Cardiac fibroblast (primary cell): ENCODE measurements at places on chromosomes 11 and 22.
A peak's percentile ranks its signal among the peaks of the same experiment; 100 is the strongest.

GRCh38 chr11:118328745-118329144 is 13.8 kb downstream of the CD3D start:
- DNase-seq, result no peak

- DNase-seq, result peak; percentile 52
Observed at GRCh38 chr11:43944761-43945311, 2.4 kb downstream of the C11orf96 start.

DNA sequence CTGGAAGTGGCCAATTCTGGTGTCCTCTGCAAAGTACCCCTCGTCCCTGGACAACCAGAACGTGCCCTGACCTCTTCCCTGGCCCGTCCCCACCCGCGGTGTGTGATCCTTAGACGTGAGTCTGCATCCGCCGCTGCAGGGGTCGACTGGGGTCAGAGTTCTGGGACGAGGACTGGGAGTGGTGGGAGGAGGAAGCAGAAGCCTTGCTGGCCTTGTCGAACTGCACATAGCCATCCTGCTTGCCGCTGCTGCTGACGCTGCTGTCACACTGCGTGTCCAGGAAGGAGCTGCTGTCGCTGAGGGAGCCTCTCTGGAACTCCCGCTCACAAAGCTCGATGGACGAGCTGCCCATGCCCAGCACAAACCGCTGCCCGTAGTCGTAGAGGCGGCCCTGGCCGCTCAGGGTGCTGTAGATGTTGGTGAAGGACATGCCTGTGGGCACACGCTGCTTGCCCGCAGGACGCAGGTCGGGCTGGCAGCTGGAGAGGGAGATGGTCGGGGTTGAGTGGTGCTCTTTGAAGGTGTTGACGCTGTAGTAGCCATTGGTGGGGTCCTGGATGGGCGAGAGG is 69.1 kb downstream of the ST3GAL4 start:
- DNase-seq, result no peak

- DNase-seq, result no peak
Observed at GRCh38 chr22:24591286-24591830, 1.5 kb downstream of the LRRC75B start.

GRCh38 chr11:122101625-122102291 is 14.3 kb downstream of the BLID start:
- peak; percentile 93 for DNase-seq

GRCh38 chr22:37054600-37055365 is 3.2 kb downstream of the KCTD17 start:
- DNase-seq, result no peak

DNA sequence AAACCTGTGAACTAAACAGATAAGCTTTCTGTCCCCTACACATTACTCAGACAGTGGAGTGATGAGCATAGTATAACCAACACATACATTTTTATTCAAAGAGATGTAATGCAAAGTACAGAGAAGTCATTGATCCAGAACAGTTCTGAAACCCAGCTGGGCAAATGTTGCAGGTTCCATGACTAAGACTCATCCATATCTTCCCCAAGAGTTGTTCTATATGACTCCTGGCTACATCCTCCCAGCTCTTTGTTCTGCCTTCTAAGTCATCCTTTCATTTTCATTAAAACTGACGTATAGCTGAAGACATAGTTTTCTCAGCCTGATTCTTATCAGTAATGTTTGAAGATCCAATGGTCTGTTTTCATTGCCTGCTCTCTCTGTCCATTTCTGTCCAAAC is 47.3 kb downstream of the PLAAT5 start:
- no peak for DNase-seq

DNA sequence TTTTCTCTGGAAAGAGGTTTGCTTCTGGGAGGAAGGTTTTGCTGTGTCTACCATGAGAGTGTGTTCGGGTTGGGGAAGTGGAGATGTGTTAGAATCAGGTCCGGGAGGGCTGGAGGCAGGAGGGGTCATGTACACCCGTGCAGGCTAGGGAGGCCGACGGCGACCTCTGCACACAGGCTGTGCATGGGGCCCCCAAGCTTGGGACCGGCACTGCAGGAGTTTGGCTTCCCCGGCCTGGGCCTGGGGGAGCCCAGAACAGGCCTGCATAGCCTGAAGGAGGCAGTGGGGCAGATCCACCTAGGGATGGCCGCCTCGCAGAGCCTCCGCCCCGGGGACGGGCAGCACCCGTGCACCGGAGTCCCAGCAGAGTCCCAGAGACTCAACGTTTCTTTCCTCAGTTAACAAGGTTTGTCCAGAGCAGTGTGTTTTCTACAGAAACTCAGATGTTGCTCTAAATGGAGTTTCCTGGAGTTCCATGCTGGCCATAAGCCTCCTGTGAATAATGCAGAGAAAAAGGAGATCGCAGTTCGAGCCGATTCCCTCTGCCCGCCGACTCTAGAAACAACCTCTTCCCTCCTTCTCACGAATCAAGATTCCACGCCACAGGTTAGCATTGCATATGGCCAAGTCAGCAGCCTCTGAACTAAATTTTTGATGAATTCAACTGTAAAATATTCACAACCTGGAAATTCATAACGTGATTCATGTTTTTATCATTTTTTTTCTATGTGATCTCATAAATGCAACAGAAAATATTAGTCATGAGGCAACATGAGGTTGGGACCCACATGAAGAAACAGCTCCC is 427.3 kb downstream of the BRD1 start:
- DNase-seq, result no peak

GRCh38 chr11:94077552-94078293 is 50.9 kb upstream of the PANX1 start:
- DNase-seq, result peak; percentile 12

GRCh38 chr11:61542705-61543104 is 34.2 kb downstream of the LRRC10B start:
- no peak for DNase-seq

DNA sequence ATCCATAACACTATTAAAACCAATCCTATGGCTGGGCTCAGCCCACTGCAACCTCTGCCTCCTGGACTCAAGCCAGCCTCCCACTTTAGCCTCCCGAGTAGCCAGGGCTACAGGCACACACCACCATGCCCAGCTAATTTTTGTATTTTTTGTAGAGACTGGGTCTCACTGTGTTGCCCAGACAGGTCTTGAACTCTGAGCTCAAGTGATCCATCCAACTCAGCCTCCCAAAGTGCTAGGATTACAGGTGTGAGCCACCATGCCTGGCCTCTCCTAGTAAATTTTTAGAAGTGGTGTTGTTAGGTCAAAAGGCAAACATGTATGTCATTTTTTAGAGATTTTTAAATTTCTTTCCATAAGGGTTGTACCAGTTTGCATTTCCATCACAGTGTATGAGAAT is 14.2 kb downstream of the F2 start:
- no peak for DNase-seq

DNA sequence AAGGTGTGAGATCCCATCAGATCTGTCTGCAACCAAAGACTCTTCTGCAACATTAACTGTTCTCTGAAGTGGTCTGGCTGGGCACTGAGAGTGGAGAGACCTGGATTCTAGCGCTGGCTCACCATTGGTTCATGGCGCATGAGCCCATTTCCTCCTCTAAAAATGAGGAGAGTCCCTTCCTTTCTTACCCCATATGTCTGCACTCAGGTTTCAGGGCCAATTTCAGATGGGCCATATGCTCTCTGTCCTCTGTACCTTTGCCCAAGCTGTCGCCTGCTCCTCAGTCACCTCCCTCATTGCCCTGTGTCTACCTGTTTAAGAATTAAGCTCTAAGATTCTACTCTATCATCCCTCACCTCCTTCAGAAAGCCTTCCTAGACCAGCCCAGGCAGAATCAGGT is 484.7 kb downstream of the INSC start:
- DNase-seq, result no peak

GRCh38 chr11:1854132-1854948 is 1.5 kb downstream of the LSP1 start:
- DNase-seq, result no peak

GRCh38 chr11:108142304-108142703 is 20.9 kb downstream of the ACAT1 start:
- DNase-seq, result no peak

DNA sequence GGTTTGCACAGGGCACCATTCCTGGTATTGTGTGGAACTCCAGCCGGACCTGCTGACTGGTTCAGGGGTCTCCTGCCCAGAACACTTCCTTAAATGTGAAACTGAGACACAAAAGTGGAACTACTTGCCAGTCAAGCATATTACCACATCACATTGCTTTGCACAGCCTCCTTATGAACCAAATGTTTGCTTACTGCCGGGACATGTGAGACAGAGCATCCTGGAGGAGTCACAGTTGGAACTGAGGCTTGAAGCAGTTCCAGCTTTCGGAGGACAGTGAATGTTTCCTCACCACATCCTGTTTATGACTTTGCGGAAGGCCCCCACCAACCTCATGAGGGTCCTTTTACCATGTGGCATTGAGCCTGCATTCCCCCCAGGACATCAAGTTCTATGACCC is 105.8 kb upstream of the ARHGAP42 start:
- DNase-seq, result peak; percentile 32

DNA sequence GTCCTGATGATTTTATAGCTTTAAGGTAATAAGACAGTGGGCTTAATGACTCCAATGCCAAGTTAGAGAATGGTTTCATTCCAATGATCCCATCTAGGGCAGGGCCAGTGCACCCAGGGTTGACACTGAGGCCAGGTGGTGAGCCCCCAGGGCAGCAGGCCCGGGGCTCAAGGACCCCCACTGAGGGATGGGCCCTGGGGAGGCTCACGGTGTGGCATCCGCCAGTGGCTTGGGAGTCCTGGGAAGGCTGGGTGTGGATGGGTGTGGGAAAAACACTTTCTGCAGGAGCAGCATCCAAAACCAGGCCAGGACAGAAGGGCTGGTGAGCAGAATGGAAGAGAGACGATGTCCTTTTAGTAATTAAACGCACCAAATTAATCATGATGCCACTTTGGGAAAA is 626.3 kb downstream of the TBC1D22A start:
- no peak for DNase-seq

DNA sequence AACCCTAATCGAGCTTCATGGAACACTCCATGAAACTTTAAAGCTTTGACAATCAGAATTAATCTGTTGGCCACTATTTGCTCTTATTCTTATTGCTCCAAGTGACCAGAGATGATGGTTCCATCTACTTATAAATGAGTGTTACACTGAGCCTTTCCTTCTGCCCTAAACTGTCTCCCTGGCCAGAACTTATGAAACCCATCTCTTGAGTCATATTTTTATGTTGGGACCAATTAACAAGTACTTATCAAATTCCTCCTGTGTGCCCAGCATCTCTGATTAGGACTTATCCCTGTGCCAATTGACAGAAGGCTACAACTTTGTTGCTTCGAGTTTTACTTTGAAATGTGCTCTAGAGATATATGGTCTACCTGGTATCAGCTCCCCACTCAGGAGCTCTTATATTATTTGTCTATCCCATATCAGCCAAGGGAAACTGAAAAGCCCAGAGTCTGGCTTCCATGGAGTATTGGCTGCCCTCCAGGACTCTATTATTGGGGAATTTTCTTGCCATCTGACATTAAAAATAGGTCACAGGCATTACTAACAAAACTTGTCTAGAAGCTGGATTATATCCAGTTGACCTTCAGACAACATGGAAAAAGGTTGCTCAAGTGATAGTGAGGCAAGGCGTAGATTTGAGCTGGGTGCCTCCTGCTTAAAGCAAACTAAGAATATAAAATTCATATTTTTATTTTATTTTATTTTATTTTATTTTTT is 8.8 kb downstream of the KREMEN1 start:
- no peak for DNase-seq

GRCh38 chr11:47166368-47166767 is 10.3 kb downstream of the ARFGAP2 start:
- DNase-seq, result no peak

DNA sequence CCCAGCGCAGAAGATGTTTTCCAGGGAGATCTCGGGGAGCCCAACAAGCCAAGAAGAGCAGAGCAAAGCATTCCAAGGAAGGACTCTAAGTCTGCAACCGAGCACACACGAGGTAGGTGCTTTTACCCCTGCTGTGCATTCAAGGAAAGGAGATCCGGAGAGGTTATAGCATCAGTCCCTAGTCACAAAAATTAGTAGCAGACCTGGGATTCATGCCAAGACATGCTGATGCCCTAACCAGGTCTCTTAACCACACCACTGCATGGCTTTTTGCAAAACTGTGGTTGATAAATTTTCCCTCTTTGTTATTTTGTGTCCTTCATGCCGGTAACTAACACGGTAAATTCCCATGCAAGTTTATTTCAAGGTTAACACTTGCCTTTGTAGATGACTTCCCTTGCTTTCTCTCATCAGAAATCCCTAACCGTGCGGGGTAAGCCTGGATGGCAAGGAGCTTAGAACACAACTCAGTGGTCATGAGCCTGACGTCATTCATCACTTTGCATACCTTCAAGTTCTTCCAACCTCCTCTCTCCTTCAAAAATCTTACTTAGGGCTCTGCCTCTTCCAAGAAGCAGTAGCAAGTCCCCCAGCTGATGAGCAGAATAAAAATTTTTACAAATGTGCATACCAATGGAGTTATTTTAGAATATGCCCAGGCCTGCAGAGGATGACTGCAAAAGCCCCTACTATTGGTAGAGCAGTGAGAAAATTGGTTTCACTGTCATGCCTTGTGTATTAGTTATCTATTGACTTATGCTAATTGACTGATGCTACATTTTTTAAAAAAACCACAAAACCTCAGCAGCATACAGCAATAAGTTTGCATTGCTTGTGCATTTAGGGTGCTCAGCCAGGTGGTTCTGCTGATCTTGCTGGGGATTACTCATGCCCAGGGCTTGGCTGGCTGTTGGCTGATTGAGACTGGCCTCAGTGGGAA is 465.1 kb downstream of the MN1 start:
- DNase-seq, result no peak

GRCh38 chr22:29475550-29475949 is 4.5 kb upstream of the NEFH start:
- no peak for DNase-seq

DNA sequence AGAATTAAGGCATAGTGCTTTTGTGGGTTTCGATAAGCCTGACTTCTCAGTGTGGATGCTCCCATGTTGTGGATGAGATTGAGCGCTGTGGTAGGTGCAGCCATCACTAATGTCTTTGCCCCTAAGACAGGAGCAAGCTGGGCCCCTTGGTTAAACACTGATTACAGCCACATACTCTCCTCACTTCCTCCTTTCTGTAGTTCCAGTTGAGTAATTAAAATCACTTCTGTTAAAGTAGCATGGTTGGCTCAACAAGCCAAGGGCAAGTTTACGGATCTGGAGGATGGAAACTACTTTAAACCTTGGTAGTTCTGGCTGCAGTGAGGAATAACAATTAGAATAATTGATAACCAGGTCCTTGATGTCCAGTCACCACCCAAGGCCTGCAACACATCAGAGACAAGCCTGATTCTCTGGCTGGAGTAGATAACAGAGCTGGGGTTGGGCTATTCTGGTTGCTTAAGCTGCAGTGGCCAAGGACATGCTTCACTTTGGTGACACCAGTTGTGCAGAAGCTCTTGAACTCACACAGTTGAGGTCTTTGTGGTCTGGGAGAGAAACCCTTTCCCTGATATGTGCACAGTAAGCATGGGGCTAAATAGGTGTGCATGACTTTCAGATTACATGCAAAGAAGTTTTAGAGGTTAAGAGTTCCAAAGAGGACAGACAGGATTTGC is 81.3 kb downstream of the KIRREL3 start:
- no peak for DNase-seq
